HCT116 (cell line): ENCODE measurements at places on chromosomes 16 and 17. TPM values are rescaled to one million over a fixed set of nuclear protein-coding genes. Genes with fewer than 3 reads are reported as not detected.
A peak's percentile ranks its signal among the peaks of the same experiment; 100 is the strongest.

DNA sequence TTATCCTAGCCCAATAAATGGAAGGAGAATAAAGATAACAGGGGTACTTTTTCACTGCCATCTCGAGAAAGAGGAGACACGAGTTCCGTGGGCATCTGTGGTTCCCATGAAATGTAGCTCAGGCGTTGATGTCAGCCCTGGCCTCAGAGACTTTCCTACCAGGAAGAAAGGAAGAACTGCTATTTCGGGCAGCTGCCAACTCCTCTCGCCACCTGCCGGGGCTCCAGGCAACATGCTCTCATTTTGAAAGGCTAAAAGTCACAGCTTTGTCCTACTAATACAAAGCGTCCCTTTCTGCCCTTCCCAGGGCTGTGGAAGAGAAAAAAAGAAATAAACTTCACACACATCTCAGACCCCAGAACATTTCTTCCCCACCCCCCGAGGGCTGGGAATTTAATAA is 65.8 kb downstream of the DHRS7C start:
- H3K27ac ChIP-seq = no peak overlapping the region
- H3K4me3 ChIP-seq = no peak overlapping the region
- no peaks in the 10 kb centered on the region for H3K27me3 ChIP-seq
- H3K4me1 ChIP-seq = peaks cover 9% of the 10 kb centered on the region

GRCh38 chr17:72069586-72070202 is 51.1 kb upstream of the SOX9 start:
- H3K36me3 ChIP-seq = no peaks in the 10 kb centered on the region
- no peak overlapping the region for H3K4me3 ChIP-seq
- no peaks in the 10 kb centered on the region for H3K4me1 ChIP-seq
- DNase-seq = no peak

DNA sequence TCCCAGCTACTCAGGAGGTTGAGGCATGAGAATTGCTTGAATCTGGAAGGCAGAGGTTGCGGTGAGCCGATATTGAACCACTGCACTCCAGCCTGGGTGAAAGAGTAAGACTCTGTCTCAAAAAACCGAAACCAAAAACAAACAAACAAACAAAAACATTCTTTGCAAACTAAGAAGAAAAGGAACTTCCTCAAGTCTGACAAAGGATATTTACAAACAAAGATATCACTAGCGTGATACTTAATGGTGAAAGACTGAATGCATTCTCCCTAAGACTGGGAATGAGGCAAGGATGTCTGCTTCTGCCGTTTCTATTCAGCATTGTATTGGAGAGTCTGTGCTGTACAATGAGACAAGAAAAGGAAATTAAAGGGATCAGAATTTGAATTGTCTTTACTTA is 10.5 kb upstream of the MPO start:
- DNase-seq = no peak
- H3K4me1 ChIP-seq = 0 out of 2 replicates have a peak, but pooled peaks cover 3% of the 10 kb centered on the region
- no peaks in the 10 kb centered on the region for H3K27me3 ChIP-seq
- H3K27ac ChIP-seq = no peak overlapping the region
- no peak overlapping the region for H3K4me3 ChIP-seq

Gene PRSS53
- 11.6 TPM for total RNA-seq

DNA sequence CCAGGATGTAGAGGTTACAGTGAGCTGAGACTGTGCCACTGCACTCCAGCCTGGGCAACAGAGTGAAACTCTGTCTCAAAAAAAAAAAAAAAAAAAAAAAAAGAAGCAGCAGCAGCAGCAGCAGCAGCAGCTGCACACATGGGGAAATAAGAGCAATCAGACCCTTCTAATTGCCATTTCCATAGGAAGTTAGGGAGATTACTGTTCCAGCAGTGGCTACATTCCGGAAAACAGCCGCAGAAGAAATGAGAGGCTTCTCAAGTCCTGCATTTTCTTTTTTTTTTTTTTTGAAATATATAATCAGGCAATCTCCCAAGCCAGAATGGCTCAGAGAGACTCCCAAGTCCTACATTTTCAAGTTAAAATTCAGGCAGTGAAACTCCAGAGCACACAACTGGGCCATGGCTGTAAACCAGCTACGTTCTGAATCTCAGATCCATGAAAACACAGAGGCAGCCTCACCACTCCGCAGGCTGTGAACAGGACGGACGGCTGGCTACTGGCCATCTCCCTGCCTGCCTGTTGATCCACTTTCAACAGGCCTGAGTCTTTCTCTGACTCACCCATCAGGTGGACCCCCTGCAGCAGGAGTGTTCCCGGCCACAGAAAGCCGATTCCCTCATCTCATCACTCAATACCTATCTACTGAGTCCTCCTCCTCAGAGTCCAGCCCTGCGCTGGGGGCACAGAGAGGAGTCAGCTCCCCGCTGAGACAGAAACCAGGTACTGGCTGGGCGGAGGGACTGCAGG is 15.0 kb downstream of the TRPV1 start:
- no peak overlapping the region for H3K4me3 ChIP-seq
- H3K27ac ChIP-seq = no peak overlapping the region
- no peak for DNase-seq
- H3K27me3 ChIP-seq = no peaks in the 10 kb centered on the region

- H3K4me1 ChIP-seq = no peaks in the 10 kb centered on the region
- no peaks in the 10 kb centered on the region for H3K36me3 ChIP-seq
- no peak overlapping the region for H3K4me3 ChIP-seq
- DNase-seq = no peak
- H3K27me3 ChIP-seq = no peaks in the 10 kb centered on the region
- no peak overlapping the region; the same call in 1 of the 2 replicates for H3K27ac ChIP-seq
Observed at GRCh38 chr16:88078111-88078775, 127.0 kb downstream of the BANP start.

GRCh38 chr17:29588562-29589411 is 661 bp downstream of the GIT1 start:
- no peaks in the 10 kb centered on the region for H3K36me3 ChIP-seq
- peaks cover 73% of the 10 kb centered on the region for H3K4me1 ChIP-seq
- no peaks in the 10 kb centered on the region for H3K27me3 ChIP-seq
- H3K27ac ChIP-seq = peak overlapping the region; percentile 94
- H3K4me3 ChIP-seq = peak overlapping the region; percentile 96
- no peak for DNase-seq

DNA sequence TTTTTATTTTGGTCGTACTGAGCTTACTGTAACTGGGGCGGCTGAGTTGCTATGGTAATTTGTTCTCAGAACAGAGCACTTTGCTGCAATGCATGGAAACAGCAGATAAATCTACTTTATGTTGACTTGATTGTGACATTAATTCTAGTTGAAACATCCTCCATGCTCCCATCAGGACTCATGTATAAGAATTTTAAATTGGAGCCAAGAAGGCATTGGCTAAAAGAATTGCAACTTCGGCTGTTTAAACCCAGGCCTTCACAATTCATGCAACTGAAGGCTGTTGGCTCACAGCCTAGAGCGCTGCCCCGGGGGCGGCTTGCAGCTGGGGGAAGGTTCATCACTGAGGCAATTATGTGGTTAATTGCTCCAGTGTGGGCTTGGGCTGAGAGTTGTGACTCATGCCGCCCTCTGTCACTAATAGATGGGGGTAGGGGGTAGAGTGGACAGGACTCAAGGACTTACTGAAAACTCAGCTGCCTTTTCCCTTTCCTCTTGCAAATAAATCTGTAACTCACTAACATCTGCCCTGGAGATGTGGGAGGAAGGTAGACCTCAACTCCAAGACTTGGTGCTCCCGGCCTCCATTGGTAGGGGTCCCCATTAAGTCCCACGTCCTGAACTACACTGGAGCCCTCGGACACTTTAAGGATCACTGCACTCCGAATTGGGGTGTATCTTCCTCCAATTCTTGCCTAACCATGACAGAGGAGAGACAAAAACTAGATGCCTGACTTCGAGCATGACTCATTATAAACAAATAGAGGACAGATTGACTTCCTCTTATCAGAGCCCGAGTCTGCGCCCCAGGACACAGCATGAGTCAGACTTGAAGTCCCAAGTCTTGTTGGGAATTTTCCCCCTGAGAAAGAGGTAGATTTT is 37.5 kb downstream of the ERCC4 start:
- DNase-seq = peak; percentile 86
- peak overlapping the region; percentile 87 for H3K27ac ChIP-seq
- H3K4me1 ChIP-seq = peaks cover 42% of the 10 kb centered on the region

DNA sequence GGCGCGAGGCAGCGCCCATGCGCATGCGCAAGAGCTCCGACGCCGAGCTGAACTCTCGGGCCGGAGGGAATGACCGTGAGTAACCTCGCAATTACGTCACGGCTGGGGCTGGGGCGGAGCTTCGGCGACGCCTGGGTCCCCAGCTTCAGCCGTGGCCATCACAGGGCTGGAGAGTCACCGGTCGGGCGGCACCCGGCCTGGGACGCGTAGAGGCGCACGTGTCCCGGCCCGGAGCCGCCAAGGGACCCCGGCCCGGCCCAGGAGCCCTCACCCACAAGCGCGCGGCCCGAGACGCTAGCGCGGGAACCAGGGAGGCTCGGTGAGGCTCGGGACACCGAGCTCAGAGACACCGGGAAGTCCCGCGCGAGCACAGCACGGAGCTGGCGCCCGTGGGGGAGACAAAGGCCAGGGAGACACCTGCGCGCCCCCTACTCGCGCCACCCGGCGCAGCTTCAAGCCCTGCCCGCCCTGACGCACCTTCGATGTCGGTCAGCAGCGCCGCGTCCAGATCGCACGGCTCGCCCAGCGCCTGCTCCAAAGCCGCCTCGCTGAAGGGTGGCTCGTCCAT is 452 bp downstream of the SREBF1 start:
- peaks cover 84% of the 10 kb centered on the region for H3K4me1 ChIP-seq
- no peaks in the 10 kb centered on the region for H3K27me3 ChIP-seq
- H3K27ac ChIP-seq = peak overlapping the region; percentile 98

Gene TNP2
- total RNA-seq = not detected

Gene CD300H
- not detected for total RNA-seq

DNA sequence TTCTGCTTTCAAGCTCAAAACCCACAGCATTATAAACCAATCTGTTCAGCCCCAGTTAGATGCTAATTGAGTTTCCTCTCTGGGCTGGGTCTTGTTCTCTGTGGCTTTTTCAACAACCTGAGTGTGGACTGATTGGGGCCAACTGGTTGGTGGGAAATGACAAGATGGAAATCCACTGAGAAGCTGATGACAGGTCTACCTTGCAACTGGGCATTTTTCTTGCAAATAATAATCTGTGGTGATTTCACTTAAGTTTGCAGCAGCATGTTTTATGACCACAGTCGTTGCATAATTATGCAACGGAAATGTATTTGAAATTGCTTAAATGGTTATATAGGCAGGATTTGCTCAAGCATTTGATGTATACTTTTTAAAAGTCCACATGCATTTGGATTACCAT is 69.9 kb downstream of the AKAP1 start:
- H3K27me3 ChIP-seq = no peaks in the 10 kb centered on the region
- H3K36me3 ChIP-seq = no peaks in the 10 kb centered on the region
- no peak for DNase-seq

- no peaks in the 10 kb centered on the region for H3K27me3 ChIP-seq
- H3K4me1 ChIP-seq = no peaks in the 10 kb centered on the region
- no peak overlapping the region for H3K27ac ChIP-seq
- no peak overlapping the region for H3K4me3 ChIP-seq
Observed at GRCh38 chr16:51152691-51153576, 1.9 kb upstream of the SALL1 start.

Gene LRRC37A
- 1.2 TPM for total RNA-seq

DNA sequence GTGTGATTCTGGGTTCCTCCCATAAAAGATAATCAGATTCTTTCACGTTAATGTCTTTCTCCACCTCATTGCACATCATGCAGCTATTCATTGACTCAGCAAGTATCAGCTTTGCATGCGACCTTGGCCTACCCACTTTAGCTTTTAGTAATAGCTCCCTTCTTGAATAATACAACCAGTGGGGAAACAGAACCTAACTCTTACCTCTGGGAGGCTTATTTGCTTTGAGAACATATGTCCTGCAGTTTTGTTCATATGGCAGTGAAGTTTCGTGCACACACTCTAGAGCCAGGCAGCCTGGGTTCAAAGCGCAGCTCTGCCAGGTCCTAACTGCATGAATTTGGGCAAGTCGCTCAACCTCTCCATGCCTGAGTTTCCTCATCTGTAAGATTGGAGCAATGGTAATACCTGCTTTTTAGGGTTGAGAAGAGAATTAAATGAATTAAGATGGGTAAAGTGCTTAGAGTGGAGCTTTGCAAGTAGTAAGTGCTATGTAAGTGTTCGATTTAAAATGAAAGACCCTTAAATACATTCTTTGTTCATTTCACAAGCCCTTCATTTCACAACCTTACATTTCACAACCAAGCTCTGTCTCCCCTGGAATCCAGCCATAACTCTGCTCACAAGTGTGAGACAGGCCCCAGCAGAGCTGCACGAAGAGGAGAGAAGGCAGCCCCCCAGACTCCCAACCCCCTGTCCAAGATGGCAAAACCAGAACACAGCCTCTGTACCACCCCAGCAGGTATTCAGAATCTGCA is 29.3 kb downstream of the MAPT start:
- DNase-seq = no peak
- peaks cover 3% of the 10 kb centered on the region; the same call in 1 of the 2 replicates for H3K4me1 ChIP-seq
- H3K27ac ChIP-seq = no peak overlapping the region
- no peak overlapping the region for H3K4me3 ChIP-seq

DNA sequence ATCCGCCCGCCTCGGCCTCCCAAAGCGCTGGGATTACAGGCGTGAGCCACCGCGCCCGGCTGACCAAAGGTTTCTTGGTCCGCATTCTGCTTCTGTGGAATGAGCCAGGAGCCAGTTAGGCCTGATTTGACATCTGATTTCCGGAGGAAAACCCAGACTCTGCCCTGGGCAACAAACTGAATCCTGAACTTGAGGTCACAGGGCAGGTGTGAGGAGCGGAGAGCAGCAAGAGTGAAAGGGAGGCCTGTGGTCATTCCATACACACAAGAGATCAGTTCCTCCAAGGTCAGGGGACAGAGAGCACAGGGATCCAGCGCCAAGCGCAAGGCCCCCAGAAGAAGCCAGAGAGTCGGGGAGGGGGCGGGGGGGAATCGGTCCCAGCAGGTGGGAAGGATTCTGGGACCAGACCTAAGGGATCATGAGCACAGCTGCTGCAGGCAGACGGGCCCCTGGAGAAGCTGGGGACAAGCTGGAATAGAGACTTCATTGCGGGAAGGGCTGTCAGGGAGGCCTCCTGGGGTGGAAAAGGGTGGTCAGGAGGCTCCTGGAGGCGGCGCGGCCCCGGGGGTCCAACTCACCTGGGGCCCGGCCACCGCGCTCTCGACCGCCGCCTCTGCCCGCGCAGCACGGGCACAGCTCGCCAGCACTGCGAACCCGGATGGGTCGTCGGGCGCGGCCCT is 436 bp downstream of the SHPK start:
- H3K4me3 ChIP-seq = peak overlapping the region; percentile 94
- no peaks in the 10 kb centered on the region for H3K27me3 ChIP-seq
- peak overlapping the region; percentile 94 for H3K27ac ChIP-seq
- peaks cover 6% of the 10 kb centered on the region for H3K36me3 ChIP-seq

Gene GP1BA
- total RNA-seq = not detected
